CD4-positive, alpha-beta T cell treated with Interleukin-12 subunit alpha and Interleukin-12 subunit beta, for 1 hour (primary cell): ENCODE measurements at places on chromosomes 12 and 14.

- no peak for DNase-seq
These were observed 13.5 kb upstream of the GPATCH2L start for GRCh38 chr14:76138119-76138757.

- DNase-seq, result peak; percentile 6
These were observed 28.4 kb downstream of the AREL1 start for GRCh38 chr14:74684434-74684833.

DNA sequence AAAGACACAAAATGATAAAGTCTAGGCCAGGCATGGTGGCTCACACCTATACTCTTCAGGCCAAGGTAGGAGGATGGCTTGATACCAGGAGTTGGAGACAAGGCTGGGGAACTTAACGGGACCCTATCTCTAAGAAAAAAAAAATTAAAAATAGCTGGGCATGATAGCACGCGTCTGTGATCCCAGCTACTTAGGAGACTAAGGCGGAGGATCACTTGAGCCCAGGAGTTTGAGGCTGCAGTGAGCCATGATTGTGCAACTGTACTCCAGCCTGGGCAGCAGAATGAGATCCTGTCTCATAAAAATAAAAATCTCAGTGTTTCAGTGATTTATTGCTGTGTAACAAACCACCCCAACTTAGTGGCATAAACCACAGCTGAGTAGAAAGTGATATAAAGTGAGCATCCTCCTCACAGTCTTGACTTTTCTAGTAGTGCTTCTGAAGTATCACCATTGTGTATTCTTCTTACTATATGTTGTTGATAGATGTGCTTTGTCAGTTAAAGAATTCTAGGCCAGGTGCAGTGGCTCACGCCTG lies 10.6 kb upstream of the ATF1 start:
- no peak for DNase-seq

- DNase-seq, result no peak
These were observed 21.4 kb downstream of the CLSTN3 start for GRCh38 chr12:7151532-7151931.

DNA sequence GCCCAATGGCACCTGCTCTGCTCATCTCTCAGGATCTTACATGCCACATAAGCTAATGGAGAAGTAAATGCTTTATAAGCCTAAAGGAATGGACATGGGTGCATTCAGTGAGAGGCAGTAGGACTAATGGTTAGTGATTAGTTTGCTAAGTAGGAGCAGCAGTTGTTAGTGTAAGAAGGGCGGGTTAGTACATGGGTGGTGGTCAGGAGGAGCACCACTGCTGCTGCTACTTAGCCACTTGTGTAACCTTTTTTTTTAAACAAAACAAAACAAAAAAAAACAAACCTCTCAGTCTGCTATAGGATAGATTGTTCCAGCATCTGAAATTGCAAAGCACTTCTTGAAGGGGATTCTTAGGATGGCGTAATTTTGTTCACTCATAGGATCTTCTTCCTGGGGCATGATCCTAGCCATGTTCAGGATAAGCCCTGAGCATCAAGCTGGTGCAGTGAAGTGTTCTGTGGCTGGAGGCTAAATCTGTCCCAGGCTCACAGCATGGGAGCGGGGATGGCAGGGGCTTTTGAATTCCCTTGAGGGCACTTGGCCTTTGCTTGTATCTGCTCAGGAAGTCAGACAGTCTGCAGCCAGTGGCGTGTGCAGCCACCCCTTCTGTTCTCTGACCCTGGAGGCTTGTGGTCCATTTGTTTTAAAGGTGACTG lies 63.6 kb downstream of the CHST11 start:
- DNase-seq, result no peak
